ENCODE measurements at places on chromosomes 7 and 10.

DNA sequence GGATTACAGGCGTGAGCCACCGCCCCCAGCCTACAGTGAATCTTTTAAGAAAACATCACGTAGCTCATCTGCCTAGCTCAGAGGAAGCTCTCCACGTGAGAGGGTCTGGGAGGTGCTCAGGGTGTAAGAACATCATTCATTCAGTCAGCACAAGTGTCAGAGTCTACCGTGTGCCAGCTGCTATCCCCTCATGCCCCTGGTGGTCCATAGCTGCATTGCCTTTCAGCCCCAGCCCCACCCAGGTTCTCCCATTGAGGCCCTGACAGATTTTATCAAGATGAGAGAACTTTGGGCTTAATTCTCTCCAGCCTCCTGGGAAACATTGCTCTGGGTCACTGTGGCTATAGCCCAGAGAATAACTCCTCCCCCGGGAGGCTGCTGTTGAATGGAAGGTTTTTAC is 45.1 kb downstream of the ZNF503 start:
- no peak for DNase-seq

DNA sequence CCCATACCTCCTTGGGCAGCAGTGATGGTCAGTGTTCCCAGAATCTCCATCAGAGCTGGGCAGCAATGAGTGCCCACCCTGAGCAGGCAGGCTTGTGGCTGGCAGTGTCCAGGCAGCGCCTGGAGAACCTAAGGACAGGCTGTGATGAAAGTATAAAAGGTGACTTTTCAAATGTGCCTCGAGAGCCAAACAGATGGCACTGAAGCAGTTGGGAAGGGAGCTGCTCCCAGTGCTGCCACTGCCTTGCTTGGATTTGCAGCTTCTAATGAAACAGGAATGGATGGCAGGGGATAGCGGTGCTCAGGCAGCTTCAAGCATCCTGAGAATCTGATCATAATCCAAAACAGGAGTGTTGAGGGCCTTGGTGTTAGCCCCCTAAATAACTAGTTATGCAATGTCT is 179.8 kb upstream of the AOAH start:
- no peak for DNase-seq

DNA sequence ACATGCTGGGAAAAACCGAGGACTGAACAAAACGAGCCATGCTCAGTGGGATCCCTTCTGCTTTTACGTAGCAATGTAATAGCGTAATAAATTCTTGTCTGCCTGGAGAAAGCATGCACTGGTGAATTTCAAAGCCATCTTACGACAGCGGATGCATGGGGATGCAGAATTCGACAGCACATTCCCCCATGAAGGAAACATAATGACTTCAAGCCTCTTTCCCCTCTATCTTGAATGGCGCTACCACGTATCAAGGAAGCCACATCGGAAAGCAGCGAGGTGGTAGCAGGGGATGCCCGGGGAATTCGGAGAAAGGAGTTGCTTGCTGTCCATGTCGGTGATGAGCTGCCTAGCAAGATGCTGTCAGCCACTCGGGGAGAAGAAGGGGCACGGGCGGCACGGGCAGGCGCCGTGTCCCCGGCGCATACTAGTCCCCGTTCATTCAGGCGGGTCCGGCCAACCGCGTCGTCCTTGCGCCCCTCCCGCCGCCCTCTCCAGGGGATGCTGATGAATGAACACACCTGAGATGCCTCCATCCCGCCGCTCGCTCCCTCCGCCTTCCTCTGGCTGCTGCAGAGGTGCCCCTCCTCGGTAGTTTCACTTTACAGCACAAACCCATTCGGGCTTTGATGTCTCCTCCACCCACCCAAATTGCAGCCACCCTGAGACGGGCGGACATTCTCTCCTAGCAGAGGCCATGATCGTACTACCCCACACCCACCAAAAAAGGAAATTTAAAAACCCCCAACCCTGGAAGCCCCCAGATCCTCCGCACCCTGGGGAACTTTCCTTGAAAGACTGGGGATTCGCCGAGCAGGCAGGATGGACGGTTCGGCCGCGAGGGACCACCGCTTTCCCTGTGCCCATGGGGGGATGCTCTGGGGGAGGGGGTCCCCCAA is 644 bp downstream of the SORBS1 start:
- DNase-seq = peak; percentile 29

- DNase-seq = no peak
Observed at GRCh38 chr7:158979635-158980351, 123.4 kb downstream of the DYNC2I1 start.

DNA sequence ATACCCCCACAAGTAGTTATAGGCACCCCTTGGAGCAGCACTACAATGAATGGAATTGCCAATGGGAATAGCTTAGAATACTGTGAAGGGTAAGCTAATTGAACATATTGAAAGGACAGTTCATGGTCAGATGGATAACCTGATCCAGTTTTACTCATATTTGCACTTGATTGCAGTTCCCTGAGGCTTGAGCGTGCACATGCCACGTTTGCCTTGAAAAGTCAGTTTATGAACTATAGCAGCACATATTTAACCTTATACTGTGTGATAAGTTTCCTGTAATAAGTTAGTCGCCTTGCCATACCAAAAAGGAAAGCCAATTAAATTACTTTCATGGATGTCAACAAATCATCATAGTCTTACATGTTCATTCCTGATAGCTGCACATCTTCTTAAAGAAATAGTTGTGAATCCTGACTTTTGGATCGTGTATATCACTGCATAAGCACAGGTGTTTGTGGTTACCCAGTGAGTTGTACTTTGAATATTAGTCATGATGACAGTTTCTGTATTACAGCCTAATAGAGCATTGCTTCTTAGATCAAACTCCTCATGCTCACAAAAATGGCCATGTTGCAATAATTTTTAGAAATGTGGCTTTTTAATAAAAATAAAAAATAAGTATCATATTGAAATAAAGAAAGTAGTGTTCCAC is 21.6 kb downstream of the DNTT start:
- DNase-seq = peak; percentile 43

DNA sequence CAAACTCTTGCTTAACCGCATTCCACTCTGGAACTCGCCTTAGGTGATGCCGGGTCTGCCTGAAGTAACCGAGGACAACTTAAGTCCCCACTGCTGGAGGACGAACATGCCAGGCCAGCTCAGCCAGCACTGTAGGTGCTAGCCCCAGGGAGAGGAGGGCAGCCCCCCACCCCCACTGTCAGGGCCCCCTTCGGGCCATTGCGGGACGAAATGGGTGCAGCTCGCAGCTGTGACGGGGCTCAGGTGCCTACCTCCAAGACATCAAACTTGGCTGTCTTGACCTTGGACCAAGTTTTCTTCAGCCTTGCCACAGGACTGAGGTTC is 60.4 kb downstream of the CSGALNACT2 start:
- no peak for DNase-seq

- DNase-seq = no peak
Observed at GRCh38 chr10:12579954-12580858, 230.9 kb downstream of the CAMK1D start.

DNA sequence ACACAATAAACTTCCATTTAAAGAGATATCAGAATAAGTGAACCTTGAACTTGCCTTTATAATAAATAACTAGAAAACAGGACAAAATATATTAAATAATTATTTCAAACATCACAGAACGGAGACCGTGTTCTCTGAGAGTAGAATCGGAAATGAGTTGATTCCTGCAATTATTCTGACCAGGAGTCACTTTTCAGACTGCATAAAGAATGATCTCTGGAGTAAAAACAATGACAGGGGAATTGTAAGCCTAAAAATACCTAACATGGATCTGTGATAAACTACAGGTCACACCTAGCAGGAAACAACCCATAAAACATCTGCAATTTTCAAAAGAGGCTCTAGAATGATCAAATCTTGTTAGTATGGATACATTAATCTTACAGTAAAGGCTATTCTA is 577.5 kb upstream of the SORCS1 start:
- DNase-seq = no peak
